T-cell (primary cell): ENCODE measurements at places on chromosomes 1 and 21. TPM values are rescaled to one million over a fixed set of nuclear protein-coding genes. Genes with fewer than 3 reads are reported as not detected.

DNA sequence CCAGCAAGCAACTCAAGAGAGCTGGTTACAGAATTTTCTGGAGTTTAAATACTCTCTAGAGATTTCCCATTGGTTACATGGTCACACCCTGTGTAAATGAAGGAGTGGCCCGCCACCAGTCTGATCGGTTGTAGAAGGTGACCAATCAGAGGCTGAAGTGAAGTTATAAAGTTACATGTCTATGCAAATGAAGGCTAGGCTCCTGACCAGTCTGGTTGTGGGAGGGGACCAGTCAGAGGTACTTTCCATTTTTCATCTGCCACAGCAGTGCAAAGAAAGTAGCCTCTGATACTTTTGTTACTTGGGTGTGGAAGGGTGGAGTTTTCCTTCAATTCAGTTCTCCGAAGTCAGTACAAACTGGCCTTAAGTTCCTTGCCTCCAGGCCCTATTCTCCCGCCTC is 273.7 kb downstream of the BARHL2 start:
- no peak overlapping the region for H3K4me3 ChIP-seq
- peaks cover 2% of the 10 kb centered on the region for H3K27me3 ChIP-seq
- no peaks in the 10 kb centered on the region for H3K36me3 ChIP-seq
- H3K4me1 ChIP-seq, result no peaks in the 10 kb centered on the region
- H3K27ac ChIP-seq, result no peak overlapping the region

BARHL2 gene
- not detected for total RNA-seq

TAF5L gene
- 21.9 TPM for total RNA-seq

DNA sequence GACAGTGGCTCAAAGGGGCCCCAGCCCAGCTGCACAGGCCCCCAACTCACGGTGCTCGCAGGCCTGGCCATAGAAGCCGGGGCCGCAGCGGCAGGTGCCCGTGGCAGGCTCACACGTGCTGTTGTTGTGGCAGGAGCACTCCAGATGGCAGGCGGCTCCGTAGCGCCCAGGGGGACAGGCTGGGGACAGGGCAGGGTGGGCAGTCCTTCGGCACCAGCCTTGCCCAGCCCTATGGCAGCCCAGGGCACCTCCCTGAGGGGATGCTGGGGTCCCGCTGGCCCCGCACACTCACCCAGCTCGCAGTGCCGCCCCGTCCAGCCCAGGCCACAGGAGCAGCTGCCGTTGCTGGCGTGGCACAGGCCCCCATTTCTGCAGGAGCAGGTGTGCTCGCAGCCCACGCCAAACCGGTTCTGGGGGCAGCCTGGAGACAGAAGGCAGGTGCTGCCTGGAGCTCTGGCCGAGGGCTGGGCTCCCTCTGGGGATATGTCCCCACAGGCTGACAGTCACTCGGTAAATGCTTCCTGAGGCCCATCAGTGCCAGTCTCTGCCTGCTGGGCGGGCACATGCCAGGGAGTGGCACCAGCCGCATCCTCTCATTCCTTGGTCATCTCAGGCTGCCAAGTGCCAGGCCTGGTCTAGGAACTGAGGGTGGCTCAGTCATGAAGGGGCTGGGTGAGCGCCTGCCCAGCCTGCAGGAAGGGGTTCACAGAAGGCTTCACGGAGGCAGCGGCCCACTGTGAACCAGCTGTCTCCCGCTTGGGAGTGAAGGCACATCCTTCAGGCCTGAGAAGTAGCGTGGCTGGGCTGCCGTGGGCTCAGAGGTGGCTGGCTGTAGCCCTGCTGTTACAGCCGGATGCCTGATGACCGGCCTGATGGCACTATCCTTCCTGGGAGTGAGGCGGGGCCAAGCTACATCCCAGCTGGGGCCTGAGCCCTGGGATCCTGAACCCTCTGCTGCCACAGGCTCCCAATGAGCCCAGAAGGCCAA is 40.1 kb downstream of the ARHGEF16 start:
- H3K36me3 ChIP-seq, result peaks cover 7% of the 10 kb centered on the region
- no peak for DNase-seq
- H3K27ac ChIP-seq, result no peak overlapping the region
- peaks cover 12% of the 10 kb centered on the region for H3K4me1 ChIP-seq

DNA sequence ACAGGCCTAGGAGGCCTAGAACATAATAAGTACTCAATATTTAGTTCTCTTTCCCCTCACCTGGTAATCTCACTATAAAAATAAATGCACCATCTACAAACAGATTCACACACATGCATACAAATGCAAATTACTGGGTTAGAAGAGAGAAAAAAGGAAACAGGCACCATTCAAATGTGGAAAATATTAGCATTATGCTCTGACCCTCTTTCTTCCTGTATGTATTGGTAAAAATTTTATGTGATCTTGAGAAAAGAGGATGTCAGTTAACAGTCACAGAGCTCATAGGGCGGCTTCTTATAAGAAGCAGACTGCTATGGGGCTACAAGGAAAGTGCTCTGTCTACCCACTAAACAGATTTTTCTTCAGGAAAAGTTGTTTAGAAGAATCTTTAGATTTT is 565.4 kb downstream of the LMO4 start:
- no peaks in the 10 kb centered on the region for H3K36me3 ChIP-seq
- H3K27ac ChIP-seq, result no peak overlapping the region
- H3K4me3 ChIP-seq, result no peak overlapping the region
- H3K4me1 ChIP-seq, result no peaks in the 10 kb centered on the region
- no peaks in the 10 kb centered on the region for H3K27me3 ChIP-seq

GRCh38 chr1:108053270-108054013 is 88.5 kb upstream of the VAV3 start:
- no peaks in the 10 kb centered on the region for H3K27me3 ChIP-seq
- no peak overlapping the region for H3K4me3 ChIP-seq
- no peaks in the 10 kb centered on the region for H3K36me3 ChIP-seq
- no peak overlapping the region for H3K27ac ChIP-seq
- H3K4me1 ChIP-seq, result peaks cover 34% of the 10 kb centered on the region

ZYG11A gene
- total RNA-seq, result 0.15 TPM

DNA sequence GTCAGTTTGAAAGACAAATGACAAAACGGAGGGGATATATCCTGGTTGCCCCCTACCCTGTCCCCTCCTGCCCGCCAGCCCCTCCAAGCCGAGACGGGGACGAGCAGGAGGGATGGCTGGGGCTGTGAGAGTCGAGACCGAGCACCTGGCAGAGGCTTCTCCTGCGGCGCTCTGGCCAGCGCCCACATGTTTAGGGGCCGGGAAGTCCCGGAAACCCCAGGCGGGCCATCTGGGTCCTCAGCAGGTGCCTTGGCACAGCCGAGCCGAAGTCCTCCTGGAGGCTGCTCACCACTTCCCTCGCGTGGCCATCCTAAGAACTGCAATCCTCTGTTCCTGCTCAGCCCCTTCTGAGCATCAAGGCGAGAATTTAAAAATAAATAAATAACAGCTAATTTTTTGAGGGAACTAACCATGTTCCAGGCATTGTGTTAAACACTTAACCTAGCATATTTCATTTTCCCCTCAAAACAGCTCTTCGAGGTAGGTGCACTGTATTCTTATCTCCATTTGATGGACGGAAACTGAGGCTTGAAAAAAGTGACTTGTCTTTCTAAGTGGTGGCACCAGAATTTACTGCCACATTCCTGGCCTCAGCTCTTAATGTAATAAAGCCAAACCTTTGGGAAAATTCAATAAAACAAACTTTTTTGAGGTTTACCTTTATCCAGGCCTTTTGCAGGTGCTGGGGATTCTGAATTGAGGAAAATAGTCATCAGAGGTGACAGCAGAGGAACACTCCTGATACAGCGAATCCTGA is 3.5 kb upstream of the RIMS3 start:
- DNase-seq, result peak; percentile 77
- H3K4me1 ChIP-seq, result peaks cover 25% of the 10 kb centered on the region
- H3K27me3 ChIP-seq, result peaks cover 2% of the 10 kb centered on the region
- H3K36me3 ChIP-seq, result no peaks in the 10 kb centered on the region

GRCh38 chr1:164716992-164717703 is 158.2 kb downstream of the PBX1 start:
- no peak for DNase-seq
- H3K4me3 ChIP-seq, result no peak overlapping the region
- no peaks in the 10 kb centered on the region for H3K36me3 ChIP-seq
- no peaks in the 10 kb centered on the region for H3K27me3 ChIP-seq
- no peak overlapping the region for H3K27ac ChIP-seq
- no peaks in the 10 kb centered on the region for H3K4me1 ChIP-seq

ATF6 gene
- total RNA-seq, result 18.7 TPM

CRNN gene
- not detected for total RNA-seq

OLIG2 gene
- not detected for total RNA-seq

AIM2 gene
- total RNA-seq, result 7.1 TPM

GRCh38 chr1:169723763-169724162 is 10.1 kb downstream of the SELE start:
- no peak overlapping the region for H3K4me3 ChIP-seq
- DNase-seq, result no peak
- no peak overlapping the region for H3K27ac ChIP-seq
- no peaks in the 10 kb centered on the region for H3K4me1 ChIP-seq
- no peaks in the 10 kb centered on the region for H3K27me3 ChIP-seq
- H3K36me3 ChIP-seq, result no peaks in the 10 kb centered on the region

DNA sequence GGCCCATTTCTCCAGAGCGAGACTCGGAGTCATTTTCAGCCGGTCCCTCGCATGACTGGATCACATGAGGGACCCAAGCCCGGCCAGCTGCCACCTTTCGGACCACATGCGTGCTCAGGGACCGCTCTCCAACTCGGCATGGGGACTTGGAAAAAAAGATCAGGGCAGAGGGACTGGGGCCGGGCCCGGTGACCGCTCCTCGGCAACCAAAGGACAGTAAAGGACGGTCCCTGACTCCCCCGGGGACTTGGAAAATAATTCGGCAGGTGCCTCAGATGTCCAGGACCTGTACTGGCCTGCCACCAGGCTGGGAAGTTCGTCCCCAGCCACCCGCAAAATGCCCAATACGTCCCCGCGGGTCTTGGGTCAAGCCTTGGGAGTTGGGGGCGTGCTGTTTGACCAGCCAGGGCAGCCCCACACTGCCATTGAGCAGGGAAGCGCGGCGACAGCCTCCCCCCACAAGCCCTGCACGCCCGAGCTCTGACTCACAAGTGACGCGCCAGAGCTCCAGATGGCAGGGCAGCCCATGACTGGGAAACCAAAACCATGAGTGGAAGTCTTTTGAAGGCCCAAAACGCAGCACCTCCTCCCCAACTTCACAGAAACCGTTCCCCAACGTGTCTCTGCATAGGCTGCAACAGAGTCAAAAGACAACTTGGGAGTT is 134.5 kb downstream of the LIPI start:
- no peaks in the 10 kb centered on the region for H3K4me1 ChIP-seq
- no peak for DNase-seq
- peaks cover 3% of the 10 kb centered on the region for H3K27me3 ChIP-seq
- H3K4me3 ChIP-seq, result no peak overlapping the region
- H3K36me3 ChIP-seq, result no peaks in the 10 kb centered on the region
